NCI-H1417 treated with DMSO at 0.1 percent for 48 hours (cell line): ENCODE measurements at places on chromosomes 16 and 17.

- no peak for DNase-seq
Observed at GRCh38 chr17:7632492-7632894, 2.6 kb downstream of the SHBG start.

- DNase-seq: no peak
Observed at GRCh38 chr17:82487910-82488309, 29.4 kb downstream of the NARF start.

DNA sequence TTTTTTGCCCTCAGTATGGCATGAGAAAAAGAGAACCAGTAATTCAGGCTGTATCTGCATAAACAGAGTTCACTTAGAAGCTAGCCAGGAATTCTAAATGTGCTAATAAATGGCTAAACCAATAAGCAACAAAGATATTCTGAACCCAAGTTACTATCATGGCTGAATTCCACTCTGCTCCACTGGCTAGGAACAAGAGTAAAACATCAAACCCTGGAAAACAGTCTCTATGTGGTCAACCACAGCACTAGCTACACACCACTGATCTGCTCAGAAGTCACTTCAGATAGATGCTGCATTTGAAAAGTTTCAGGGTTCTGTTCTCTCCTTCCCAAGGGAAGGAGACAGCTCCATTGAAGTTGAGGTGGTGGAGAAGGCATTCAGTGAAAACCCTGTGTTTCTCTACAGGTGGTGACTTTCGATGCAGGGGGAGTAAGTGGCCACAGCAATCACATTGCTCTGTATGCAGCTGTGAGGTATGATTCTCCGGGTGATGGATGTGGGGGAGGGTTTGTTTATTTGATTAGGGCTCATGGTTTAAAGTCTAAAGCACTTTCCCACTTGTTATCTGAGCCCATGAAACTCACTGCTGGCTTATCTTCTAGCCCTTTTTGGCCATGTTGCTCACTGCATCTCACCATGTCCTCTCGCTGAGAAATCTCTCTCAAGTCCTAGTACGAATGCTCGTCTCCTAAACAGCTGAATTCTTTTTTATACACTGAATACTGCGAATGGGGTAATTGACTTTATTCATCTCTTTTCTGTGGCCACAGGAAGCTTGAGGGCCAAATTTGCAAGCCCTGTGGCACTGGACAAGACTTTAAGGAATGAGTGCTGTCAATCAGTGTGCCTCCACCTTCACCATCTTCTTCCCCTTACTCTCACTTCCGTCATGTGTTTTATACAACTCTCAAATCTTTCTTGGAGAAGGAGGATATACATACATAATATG, 39.9 kb downstream of the CENPV start:
- DNase-seq: no peak

GRCh38 chr17:82866590-82867191, 26.9 kb upstream of the ZNF750 start:
- DNase-seq: no peak

- DNase-seq: no peak
Observed at GRCh38 chr17:61383689-61384201, 15.9 kb upstream of the TBX2 start.

GRCh38 chr16:6698548-6698947, 634.1 kb upstream of the RBFOX1 start:
- DNase-seq: no peak

GRCh38 chr16:81809567-81809966, 30.5 kb downstream of the PLCG2 start:
- DNase-seq: no peak

GRCh38 chr17:64240741-64241347, 22.2 kb downstream of the TEX2 start:
- no peak for DNase-seq

DNA sequence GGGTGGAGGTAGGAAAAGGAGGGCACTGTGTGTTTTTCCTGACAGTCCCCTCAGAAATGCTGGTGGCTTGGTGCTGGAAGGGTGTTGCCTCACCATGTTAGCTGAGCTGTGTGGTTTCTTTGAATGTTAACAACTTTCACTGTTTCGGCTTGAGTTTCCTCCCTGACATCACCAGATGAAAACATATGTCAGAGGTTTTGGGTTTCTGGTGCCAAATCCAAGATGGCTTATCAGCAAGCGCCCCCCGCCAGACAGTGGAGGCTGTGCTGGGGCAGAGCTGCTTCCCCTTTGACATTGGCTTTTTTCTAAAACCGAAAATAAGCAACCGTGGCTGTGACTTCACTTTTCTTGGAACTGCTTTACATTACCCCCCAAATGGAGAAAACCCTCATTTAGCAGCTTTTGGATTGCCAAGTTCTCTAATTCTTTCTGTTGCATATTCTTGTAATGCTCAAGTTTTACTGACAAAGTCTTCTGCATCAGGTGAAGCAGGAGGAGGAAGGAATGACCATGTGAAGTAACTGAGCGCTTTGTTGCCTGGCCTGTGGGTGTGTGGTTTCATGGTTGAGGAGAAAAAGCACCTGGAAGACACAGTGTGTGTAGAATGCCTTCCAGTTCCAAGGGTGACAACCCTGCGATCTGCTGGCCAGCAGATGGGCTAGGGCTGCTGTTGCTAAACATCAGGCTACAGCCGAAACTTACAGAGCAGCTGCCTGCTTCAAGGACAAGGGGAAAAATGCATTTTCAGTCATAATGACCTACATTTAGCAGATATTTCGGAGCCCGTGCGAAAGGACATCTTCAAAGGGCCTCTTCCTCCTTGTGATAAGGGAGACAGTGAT, 9.7 kb downstream of the RMI2 start:
- DNase-seq: no peak

- no peak for DNase-seq
Observed at GRCh38 chr17:29167393-29168078, 12.7 kb downstream of the MYO18A start.

- no peak for DNase-seq
Observed at GRCh38 chr17:55737976-55738501, 12.8 kb upstream of the PCTP start.

DNA sequence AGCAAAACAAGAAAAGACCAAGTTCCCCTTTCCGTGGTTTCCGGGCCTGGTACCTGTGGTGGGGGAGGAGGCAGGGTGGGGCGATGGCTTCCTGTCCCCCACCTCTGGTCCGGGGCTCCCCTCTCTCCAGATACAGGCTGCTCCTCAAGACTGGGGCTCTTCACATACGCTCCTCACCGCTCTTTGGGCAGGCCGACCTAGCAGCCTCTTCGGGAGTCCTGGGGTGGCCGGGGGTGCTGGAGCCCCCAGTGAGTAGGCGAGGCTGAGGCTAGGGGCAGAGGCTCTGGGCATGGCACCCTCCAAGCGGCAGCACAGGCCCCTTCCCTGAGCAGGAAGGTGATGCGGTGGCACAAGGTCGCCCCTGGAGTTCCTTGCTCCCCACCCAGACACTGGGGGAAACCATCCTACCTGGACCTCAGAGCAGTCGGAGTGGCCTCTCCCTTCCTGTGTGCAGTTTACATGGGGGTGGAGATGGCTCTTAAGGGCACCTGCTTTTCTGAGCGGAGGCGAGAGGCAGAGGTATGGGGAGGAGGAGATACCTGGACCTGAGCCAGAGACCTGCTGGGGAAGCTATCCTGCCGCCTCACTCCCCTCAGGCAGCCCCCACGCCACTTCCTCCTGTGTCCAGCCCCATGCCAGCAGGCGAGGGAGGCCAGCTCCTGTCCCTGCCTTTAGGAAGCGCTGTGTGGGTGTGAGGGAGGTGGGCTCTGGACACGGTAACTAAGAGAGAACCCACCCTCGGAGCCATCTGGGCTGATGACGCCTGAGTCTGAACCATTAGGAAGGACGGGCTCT, 891 bp downstream of the CORO1A start:
- peak; percentile 15 for DNase-seq

- no peak for DNase-seq
Observed at GRCh38 chr17:57953705-57954396, 1.4 kb downstream of the CUEDC1 start.

DNA sequence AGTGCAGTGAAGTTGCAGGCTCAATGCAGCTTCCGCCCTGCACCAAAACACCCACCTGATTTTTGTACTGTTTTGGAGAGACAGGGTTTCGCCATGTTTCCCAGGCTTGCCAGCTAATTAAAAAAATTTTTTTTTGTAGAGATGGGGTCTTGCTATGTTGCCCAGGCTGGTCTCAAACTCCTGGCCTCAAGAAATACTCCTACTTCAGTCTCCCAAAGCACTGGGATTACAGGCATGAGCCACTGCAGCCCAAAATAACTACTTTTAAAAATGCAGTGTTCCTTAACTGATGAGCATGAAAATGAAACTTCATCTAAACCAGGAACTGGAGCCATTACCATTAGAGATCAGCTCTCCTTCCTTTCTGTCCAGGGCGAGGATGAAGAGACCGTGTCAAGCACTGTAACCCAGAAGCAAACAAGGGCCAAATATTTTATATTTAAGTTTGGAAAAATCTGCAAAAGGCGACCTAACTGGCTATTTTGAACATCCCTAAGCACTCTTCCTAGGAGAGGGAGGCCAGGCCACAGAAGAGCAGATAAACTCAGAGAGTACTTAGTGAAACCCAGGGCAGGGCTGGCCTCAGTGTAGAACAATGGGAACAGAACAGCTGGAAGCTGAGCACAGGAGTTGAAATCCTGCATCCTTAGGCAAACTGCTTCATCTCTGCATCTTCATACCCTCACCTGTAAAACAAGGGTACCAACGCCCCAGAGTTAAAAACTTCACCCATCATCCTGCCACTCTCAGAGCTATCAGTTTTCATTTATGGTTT, 24.0 kb downstream of the CREBBP start:
- no peak for DNase-seq

GRCh38 chr16:69852815-69853214, 90.7 kb downstream of the WWP2 start:
- DNase-seq: no peak

DNA sequence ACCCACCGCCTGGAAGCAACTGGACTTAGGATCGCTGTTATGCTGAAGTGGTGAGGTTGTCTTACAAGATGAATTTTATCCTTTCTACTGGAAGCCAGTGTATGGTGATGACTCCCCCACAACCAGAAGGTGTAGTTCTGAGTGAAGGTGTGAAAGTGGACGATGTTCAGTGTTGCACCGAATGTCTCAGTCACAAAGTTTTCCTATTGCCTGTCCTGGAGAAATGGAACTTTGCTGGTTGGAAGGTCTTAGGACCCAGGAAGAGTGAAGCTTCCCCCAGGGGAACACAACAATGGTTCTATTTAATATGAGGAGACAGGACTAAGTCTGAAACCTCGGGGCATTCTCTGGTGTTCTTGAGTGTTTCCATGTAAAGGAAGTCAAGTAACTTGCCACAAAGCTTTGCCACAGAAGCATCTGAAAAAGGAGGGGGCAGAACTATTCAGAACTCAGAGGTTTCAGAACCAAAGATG, 44.2 kb downstream of the USP22 start:
- DNase-seq: no peak

- DNase-seq: no peak
Observed at GRCh38 chr17:12624211-12624610, 41.5 kb upstream of the MYOCD start.

DNA sequence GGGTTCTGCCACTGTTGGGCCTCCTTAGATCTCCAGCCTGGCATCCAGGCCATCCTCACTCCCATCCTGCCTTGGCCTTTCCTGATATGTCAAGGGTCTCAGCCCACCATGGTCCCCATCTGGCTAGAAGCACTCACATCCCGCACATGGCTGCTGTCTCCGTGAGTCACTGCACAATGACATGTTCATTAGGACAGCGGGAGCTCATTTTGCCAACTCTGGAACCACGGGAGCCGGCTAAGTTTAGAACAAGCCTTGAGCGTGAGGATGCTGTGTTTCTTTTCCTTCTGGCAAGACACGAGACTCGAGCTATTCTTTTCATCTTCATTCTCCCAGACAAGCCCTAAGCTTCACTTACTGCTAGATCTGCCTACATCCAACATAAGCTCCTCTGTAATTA, 65.7 kb upstream of the KSR1 start:
- DNase-seq: no peak

- no peak for DNase-seq
Observed at GRCh38 chr17:40190197-40191021, 13.1 kb downstream of the RAPGEFL1 start.

DNA sequence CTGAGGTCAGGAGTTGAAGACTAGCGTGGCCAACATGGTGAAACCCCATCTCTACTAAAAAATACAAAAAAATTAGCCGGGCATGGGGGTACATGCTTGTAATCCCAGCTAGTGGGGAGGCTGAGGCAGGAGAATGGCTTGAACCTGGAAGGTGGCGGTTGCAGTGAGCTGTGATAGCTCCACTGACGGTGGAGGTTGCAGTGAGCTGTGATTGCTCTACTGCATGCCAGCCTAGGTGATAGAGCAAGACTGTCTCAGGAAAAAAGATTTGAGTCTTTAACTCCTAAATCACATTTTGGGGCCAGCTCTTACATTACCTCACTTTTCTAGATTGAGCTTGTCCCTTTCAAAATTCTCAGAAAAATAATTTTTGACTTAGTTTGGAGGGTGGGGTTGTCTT, 15.2 kb downstream of the VMP1 start:
- no peak for DNase-seq

DNA sequence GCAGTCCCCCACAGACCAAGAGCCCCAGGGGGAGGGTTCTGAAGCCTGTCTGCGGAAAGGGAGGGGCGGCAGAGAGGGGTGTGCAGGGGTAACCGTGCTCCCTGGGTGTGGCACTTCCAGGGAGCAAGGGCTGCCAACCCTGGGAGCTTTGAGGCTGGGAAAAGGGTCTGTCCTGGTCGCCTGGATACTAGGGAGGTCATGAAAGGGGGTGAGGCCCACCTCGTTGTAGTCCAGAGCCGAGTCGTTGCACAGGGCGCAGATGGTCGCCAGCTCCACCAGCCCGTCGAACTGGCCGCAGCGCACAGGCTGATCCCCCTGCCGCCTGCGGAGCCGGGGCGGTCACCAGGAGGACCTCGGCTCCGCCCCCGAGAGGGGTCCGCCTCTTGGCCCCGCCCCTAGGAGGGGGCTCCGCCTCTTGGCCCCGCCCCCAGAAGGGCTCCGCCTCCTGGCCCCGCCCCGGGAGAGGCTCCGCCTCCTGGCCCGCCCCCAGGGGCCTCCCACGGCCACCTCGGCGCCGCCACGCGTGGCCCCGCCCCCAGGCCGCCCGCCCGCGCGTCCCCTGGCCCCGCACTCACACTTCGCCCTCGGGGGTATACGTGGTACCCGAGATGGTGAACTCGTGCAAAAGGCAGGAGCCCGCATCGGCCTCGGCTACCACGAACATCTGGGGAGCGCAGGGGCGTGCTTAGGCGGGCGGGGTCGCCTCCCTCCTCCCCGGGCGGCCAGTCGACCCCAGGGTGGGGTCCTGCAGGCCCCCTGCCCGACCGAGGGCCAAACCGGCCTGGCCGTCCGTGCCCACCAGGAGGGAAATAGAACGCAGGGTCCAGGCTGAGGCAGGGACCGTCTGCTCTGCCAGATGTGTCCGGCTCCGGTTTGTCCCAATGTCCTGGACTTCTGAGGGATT, 19.5 kb downstream of the ATP2A3 start:
- no peak for DNase-seq

DNA sequence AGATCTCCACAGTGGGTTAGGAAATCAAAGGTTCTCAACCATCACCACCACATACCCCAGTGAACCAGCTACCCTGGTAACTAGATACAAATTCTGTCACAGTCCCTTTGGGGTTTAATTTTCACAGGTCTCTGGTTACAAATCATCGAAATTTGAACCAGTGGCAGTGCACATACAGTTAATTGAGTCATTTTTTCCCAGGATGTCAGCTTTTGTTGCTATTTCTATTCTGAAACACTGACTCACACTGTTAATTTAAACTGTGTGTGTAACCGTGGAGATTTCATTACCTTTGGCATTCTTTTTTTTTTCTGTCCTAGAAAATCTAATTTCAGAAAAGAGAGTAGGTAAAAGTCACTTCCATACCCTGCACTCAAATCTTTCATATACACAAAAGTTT, 511.5 kb downstream of the TOX3 start:
- DNase-seq: no peak
